NCI-H1694 (cell line): ENCODE measurements at places on chromosomes 5 and 9.
A peak's percentile ranks its signal among the peaks of the same experiment; 100 is the strongest.

DNA sequence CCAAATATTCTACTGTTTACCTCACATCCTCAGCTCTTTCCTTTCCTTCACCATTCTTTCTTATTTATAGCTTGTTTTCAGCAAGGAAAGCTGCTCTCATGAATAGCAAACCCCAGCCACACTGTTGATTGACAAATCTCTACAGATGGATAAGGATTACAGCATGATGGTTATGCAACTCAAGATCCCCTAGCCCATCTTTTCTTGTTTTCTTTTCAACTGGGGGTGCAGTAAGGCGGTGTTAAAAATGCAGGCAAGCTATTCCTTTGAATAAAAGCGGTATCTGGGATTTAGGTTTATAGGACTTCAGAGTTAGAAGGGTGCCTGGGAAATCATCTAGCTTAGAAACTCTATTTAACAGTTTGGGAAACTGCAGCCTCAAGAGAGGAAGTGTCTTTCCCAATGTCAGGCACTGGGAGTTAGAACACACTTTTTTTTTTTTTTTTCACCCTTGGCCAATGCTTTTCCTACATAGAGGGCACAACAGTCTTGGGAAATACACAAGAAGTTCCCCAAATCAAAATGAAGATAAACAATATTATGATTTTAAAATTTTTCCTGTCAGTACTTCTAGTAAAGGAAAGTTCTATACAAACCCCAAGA is 2.6 kb downstream of the SPARC start:
- no peak for DNase-seq

GRCh38 chr5:24773261-24773660 is 128.5 kb upstream of the CDH10 start:
- no peak for DNase-seq

GRCh38 chr5:7850395-7851239 is at the start of gene CFAP90:
Gene CFAP90, minus strand, starts transcription at chr5:7851133. Its CDS starts 112 bp downstream, at chr5:7851021.
- DNase-seq = peak; percentile 17

GRCh38 chr5:131997026-131997726 is 14.3 kb downstream of the ACSL6 start:
- DNase-seq = no peak

DNA sequence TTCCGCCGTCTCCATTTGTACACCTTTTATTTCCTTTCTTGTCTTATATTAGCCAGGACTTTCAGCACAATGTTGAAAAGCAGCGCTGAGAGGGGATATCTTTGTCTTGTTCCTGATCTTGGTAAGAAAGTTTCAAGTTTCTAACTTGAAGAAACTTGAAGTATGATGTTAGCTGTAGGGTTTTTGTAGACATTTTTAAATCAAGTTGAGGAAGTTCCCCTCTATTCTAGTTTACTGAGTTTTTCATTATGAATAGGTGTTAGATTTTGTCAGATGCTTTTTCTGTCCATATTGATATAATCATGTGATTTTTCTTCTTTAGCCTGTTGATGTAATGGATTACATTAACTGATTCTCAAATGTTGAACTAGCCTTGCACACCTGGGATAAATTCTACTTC is 425.7 kb downstream of the PIK3R1 start:
- DNase-seq = no peak

DNA sequence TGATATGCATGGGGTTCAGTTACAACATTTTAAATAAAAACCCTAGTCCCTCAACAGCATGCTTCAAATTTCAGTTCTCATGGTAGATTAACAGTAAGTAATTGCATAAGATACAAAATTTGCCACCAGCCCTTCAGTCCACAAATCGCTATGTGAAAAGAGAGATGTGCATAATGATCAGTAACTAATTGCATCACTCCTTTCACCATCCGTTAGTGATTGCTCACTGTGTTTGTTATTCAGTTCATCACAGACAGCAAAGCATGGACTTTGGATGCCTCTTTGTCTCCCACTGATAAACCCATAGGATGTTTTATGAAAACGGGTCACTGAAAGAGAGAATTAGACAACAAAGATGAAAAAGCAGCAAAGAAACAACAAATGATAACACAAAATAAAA is 103.2 kb downstream of the MCTP1 start:
- no peak for DNase-seq

GRCh38 chr5:130227699-130228098 is 323.4 kb downstream of the CHSY3 start:
- no peak for DNase-seq

DNA sequence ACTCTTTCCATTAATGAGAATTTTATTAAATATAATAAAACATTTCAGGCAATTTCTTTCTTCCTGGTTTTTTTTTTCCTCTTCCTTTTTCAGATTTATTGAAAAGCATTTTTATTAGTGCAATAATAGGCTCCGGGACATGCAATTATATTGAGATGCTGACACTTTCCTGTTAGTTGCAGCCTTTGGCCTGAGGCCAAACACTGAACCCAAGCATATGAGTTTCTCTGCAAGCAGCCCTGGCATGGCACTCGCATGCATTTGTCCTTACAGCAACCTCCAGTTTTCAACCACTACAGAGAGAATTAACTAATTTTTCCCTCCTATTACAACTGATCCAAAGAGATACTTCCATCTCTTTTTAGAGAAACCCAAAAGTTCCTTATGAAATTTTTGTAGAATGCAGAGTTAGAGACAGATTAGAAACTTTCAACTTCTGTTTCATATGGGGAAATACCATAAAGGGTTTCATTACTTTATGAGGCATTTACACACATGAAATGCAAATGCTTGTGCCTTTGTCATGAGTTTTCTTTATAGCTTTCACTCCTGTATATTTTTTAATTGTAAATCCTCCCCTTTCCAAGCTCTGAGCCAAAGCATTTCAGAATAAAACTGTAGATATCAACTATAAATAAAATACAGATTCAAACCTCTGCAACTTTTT is 183.0 kb downstream of the CETN3 start:
- no peak for DNase-seq
